Keratinocyte (primary cell): ENCODE measurements at places on chromosomes 2 and 18.
A peak's percentile ranks its signal among the peaks of the same experiment; 100 is the strongest.

DNA sequence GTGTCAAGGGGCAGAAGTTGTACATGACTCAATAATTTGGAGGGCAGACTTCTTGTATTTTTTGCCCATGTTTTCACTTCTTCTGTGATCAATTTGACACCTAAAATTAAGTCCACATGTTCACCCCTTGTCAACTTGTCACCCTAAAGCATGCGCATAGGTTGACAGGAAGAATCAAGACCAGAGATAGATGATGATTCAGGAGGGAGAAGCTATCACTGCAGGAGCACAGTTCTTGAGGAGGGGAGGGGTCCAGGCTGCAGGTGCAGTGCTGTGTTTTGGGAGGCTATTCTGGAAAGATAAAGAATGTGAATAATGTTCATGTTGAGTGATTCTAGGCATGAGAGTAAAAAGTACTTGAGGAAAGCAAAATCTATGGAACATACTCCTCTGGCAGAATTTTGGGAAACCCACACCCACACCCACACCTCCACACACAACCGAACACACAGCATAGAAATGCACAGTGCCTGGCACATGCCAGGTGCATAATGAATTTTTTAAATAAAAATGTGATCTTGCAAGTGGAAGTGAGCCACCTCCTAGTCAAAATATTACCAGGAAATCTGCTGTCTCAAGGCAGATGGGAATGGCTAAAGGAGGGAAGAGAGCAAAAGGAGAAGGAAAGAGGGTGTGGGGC is 249.2 kb upstream of the MEX3C start:
- H3K4me3 ChIP-seq: no peak overlapping the region
- no peak for DNase-seq
- H3K27me3 ChIP-seq: peaks cover 14% of the 10 kb centered on the region
- H3K4me1 ChIP-seq: no peaks in the 10 kb centered on the region
- no peak overlapping the region for H3K27ac ChIP-seq
- no peaks in the 10 kb centered on the region for H3K36me3 ChIP-seq

DNA sequence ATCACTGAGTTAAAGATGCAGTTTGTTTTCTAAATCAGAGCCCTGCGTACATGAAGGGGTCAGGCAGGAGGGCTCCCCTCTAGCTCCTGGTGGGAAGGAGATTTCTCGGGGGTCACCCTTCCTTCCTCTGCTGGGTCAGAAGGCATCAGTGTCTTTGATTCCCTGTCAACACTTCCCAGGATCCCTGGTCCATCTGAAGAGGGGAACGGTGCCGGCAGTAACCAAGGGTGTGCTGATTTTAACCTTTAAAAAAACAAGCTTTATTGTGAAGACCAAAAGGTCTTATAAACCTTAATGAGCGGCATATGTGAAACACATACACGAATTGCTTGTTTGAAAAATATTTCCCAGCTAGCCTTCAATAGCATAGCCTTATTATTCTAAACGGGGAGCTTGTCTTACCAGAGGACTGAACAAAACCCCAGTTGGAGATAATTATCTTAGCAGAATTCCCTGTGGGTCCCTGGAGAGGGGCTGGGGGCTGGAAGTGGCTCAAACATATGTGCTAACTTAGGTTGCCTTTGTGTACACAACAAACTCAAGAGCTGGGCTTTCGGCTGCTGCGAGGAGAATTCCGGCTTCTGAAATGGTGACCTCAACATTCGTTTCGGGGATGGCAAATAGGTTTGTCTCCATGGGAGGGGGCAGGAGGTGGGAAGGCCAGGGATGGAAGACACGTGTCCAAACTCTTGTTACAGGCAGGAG is 114.9 kb upstream of the MYCN start:
- no peaks in the 10 kb centered on the region for H3K36me3 ChIP-seq
- peaks cover 8% of the 10 kb centered on the region for H3K4me1 ChIP-seq
- no peaks in the 10 kb centered on the region for H3K27me3 ChIP-seq
- H3K4me3 ChIP-seq: no peak overlapping the region

- no peaks in the 10 kb centered on the region for H3K4me1 ChIP-seq
- no peak for DNase-seq
- no peaks in the 10 kb centered on the region for H3K27me3 ChIP-seq
- H3K4me3 ChIP-seq: no peak overlapping the region
- H3K27ac ChIP-seq: no peak overlapping the region
Measured at GRCh38 chr2:197145471-197146056, 165.0 kb downstream of the ANKRD44 start.

DNA sequence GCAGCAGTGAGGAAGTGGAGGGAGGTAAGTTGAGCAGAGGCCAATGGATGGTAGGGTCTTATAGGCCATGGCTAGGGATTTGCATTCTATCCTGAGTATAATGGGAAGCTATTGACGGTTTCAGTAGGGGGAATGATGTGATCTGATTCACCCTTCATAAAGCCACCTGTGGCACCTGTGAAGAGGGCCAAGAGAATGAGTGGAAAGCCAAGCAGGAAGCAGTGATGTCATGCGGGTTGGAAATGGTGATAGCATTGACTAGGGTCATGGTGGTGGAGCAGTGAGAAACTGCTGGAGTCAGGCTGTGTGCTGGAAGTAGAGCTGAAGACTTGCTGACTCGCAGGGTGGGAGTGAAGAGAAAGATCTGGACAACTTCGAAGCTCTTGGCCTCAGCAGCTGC is 111.7 kb downstream of the MARCHF4 start:
- no peak for DNase-seq
- H3K27me3 ChIP-seq: no peaks in the 10 kb centered on the region
- H3K36me3 ChIP-seq: peaks cover 1% of the 10 kb centered on the region
- no peak overlapping the region for H3K27ac ChIP-seq
- no peak overlapping the region for H3K4me3 ChIP-seq
- no peaks in the 10 kb centered on the region for H3K4me1 ChIP-seq

DNA sequence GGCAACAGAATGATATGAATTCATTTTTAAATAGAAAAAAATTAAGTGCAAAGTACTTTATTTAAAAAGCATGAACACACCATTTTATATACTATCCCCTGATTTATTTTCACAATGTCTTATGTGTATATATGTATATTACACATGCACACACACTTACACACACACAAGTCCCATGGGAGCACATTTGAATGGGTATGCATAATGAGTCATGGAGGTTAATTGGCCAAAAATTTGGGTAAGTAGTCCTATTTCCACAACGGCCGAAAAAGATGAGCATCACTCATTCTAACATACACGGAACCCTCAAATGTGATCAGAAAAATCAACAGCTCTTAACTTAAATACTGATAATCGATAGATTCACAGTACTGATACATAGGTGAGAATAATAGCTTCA is 97.4 kb upstream of the NABP1 start:
- no peak overlapping the region for H3K27ac ChIP-seq
- H3K36me3 ChIP-seq: no peaks in the 10 kb centered on the region
- no peaks in the 10 kb centered on the region for H3K27me3 ChIP-seq
- no peak overlapping the region for H3K4me3 ChIP-seq
- no peak for DNase-seq

DNA sequence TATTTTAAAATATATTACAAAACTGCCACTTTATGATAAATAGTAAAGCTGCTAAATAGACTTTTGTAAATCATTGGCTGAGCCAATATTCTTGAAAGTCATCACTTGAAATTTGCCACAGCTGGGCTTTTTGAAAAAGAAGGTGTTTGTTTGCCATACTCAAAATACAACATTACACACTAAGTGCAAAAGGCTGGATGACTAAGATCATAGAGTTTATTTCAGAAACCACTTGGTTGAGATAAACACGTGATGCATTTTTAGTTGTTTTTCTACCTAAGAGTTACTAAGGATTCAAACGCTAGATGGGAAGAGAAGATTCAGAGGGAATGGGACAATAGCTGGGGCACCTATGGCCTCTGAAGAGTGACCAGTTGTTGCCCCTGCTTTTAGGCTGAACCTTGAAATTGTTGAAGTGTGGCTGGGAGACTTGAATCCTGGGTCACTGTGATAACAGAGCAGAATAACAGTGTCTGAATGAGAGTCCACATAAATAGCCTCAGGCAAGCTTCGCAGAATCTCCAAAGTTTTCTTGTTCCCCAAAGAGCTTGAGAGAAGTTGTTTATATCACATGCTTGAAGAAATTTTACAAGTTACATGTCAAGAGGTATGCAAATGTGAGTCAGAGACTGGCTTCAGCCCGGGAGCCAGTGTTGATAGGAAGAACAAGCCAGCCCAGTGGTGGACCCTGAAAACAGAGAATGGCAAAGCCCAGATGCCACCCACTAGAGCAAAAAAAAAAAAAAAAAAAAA is 409.8 kb downstream of the GPD2 start:
- DNase-seq: no peak
- H3K4me1 ChIP-seq: peaks cover 5% of the 10 kb centered on the region
- H3K36me3 ChIP-seq: no peaks in the 10 kb centered on the region
- no peak overlapping the region for H3K27ac ChIP-seq
- no peaks in the 10 kb centered on the region for H3K27me3 ChIP-seq

- H3K27ac ChIP-seq: peak overlapping the region; percentile 27
- H3K27me3 ChIP-seq: no peaks in the 10 kb centered on the region
- peaks cover 36% of the 10 kb centered on the region for H3K36me3 ChIP-seq
- peak overlapping the region; percentile 92 for H3K4me3 ChIP-seq
Measured at GRCh38 chr2:200861617-200862155, 2.8 kb downstream of the CLK1 start.

GRCh38 chr18:251572-251971 is 16.3 kb downstream of the THOC1 start:
- DNase-seq: no peak
- no peak overlapping the region for H3K27ac ChIP-seq
- peaks cover 12% of the 10 kb centered on the region for H3K36me3 ChIP-seq
- H3K4me1 ChIP-seq: no peaks in the 10 kb centered on the region

DNA sequence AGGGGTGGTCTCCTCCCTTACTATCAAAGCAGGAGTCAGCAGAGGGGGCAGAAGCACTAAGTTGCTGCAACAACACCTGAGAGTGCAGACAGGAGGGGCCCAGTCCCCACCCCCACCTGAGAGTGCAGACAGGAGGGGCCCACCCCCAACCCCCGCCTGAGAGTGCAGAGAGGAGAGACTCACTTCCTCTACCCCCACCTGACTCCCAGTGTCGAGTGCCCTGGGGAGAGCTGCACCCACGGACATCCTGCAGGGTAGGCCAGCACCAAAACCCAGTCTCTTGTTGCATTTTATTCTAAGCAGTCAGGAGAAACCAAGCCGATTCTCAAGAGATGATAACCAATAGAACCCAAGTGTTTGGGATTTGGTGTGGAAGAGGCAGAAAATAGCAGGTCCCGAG is 78.4 kb downstream of the NAPG start:
- H3K4me1 ChIP-seq: no peaks in the 10 kb centered on the region
- no peak overlapping the region for H3K27ac ChIP-seq
- no peaks in the 10 kb centered on the region for H3K36me3 ChIP-seq
- H3K27me3 ChIP-seq: no peaks in the 10 kb centered on the region
- DNase-seq: no peak

GRCh38 chr2:120609826-120610395 is 125.8 kb upstream of the GLI2 start:
- peaks cover 4% of the 10 kb centered on the region for H3K4me1 ChIP-seq
- DNase-seq: no peak
- H3K36me3 ChIP-seq: no peaks in the 10 kb centered on the region
- no peak overlapping the region for H3K4me3 ChIP-seq
- H3K27me3 ChIP-seq: no peaks in the 10 kb centered on the region

- H3K36me3 ChIP-seq: no peaks in the 10 kb centered on the region
- H3K4me3 ChIP-seq: peak overlapping the region; percentile 80
- no peak overlapping the region for H3K27ac ChIP-seq
- peaks cover 27% of the 10 kb centered on the region for H3K4me1 ChIP-seq
- peaks cover 16% of the 10 kb centered on the region for H3K27me3 ChIP-seq
Measured at GRCh38 chr2:54724560-54725342, 1.3 kb downstream of the EML6 start.

DNA sequence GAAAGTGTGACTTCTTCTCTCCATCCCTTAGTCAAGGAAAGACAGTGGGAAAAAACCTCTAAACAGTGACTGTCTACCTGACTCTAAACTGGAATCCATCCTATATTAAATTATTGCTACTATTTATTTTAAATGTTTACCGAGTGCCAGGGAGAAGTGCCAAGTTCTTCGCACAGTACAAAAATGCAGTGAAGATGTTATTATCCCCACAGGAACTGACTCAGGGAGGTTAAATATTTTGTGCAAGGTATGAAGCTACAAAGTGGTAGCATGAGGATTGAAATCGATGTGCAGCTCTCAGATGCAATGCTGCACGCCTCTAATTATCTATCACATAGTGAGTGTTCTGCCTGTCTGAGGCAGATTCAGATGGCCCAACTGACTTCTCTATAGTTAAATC is 91.1 kb downstream of the MEP1B start:
- no peak overlapping the region for H3K27ac ChIP-seq
- no peak for DNase-seq
- no peaks in the 10 kb centered on the region for H3K27me3 ChIP-seq
- H3K4me1 ChIP-seq: no peaks in the 10 kb centered on the region
- H3K36me3 ChIP-seq: no peaks in the 10 kb centered on the region

GRCh38 chr2:118340103-118340502 is 251.8 kb downstream of the INSIG2 start:
- H3K36me3 ChIP-seq: no peaks in the 10 kb centered on the region
- H3K4me1 ChIP-seq: no peaks in the 10 kb centered on the region
- H3K27me3 ChIP-seq: no peaks in the 10 kb centered on the region
- no peak overlapping the region for H3K27ac ChIP-seq

GRCh38 chr2:16609786-16610185 is 55.8 kb downstream of the CYRIA start:
- no peak overlapping the region for H3K27ac ChIP-seq
- H3K4me1 ChIP-seq: peaks cover 5% of the 10 kb centered on the region
- H3K4me3 ChIP-seq: no peak overlapping the region
- DNase-seq: no peak
- H3K27me3 ChIP-seq: peaks cover 2% of the 10 kb centered on the region
- no peaks in the 10 kb centered on the region for H3K36me3 ChIP-seq

DNA sequence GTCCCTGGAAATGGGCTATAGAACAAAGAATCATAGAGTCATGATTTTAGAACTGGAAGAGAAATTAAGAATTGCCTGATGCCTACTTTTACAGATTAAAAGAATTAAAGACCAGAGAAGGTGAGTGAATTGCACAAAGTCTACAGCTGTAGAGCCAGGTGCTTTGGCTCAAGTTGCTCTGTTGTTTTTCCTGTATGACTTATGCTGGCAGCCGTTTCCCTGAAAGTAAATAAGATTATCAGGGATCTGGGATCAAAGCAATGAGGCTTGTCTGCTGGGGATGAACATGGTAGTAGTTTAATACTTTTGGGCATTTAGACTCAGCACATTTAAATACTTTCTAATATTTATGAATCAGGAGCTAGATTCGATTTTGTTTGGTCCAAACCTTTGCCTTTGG is 166.9 kb downstream of the PRPF40A start:
- H3K27me3 ChIP-seq: no peaks in the 10 kb centered on the region
- no peak for DNase-seq
- H3K4me3 ChIP-seq: no peak overlapping the region
